Kasumi-1 (cell line): ENCODE measurements at places on chromosomes 3 and 15.

GRCh38 chr15:52790169-52790708 lies at the start of gene ONECUT1:
Gene ONECUT1 (minus strand): TSS chr15:52790336. CDS start chr15:52789884, 452 bp downstream.
- DNase-seq: peak; percentile 34

DNA sequence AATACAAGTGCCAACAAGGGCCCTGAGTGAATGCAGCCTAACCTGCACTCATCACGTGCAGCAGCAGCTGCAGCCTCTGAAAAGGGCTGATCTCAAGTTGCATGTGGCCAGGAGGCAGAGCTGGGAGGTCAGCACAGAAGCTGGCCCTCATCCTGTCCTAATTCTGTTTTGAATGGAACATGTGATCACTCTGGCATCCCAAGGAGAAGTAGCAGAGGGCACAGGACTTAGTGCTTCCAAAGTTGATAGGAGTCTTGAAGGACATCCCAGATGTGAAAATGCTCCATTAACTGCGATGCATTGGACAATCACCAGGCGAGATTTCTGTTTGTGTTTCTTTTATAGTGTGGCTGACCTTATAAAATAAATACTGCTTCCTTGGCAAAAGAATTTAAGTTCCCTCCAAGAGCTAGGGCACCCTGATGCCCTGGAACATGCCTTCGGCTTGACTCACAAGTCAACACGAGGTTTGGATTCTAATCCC lies 31.6 kb upstream of the STAG1 start:
- no peak for DNase-seq

DNA sequence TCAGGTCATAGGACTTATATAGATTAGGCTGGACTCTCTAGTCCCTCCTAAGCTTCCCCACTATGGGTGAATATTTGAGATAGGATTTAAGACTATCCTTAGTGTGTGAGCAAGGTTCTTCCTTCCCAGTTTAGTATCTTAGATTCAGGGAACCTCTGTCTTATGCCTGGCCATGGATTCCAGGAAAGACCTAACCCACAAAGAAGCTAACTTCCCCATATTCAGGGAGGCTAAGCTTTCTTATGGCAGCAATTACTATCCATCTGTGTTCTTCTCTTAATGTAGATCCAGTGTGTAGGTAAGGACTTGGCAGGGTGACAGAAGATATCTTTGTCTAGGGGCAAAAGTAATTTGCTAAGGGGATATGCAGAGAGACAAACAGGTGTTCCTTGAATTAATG lies 25.5 kb upstream of the PIK3R4 start:
- DNase-seq: peak; percentile 30

DNA sequence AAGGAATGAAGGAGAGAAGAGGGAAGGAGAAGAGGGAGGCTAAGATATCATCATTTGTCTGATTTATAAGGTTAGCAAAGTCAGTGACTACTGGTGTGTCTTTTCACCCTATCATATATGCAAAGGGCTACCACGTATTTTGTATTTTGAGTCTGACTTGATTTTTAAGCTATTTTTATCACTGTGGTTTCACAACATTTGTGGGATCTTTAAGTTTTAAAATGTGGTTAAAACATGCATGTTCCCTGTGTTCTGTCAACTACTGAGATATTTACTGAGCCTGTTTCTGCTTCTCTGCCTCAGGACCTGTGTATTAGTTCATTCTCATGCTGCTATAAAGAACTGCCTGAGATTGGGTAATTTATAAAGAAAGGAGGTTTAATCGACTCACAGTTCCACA lies 22.5 kb upstream of the SPTSSB start:
- DNase-seq: no peak

DNA sequence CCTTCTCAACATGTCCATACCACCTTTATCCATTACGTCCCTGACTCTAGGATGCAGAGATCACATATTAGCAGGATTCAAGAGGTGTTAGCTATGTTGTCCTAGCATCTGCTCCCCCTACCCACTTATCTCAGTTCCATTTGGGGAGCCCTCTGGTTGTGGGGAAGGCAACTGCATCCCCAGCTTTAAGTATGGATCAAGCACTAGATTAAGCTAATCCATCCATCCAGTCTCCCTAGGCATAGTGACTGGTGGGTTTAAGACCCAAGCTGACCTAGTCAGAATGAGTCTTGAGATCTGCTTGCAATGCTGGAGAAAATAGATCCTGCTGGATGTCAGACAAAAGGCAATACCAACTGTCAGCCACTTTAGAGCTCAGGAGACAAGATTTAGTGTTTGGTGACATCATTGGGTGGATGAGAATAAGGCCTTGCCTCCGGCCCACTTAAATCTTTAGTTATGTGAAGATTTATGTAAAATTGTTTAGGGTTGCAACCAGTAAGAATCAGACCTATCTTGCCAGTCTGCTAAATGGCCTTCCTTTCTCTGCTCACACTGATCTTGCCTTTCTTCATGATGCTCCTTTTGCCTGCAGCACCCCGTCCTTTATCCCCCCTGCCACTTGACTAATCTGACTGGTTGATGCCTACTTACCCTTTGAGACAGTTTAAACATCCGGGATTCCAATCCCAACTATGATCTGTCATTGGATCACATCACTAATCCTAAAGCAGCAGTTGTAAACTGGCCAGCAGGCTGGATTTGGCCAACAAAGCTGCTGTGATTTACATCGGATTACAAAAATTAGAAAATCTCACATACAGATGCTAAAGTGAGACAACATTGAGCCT lies 2.1 kb upstream of the ISY1 start:
- peak; percentile 36 for DNase-seq
